AG20443 (cell line): ENCODE measurements at places on chromosomes 7 and 10.

- no peak for DNase-seq
These were observed 569.5 kb upstream of the LRRN3 start for GRCh38 chr7:110521357-110521911.

- DNase-seq, result no peak
These were observed 11.7 kb upstream of the KIAA1217 start for GRCh38 chr10:24197263-24197662.

GRCh38 chr10:96643920-96644319, 57.1 kb upstream of the TM9SF3 start:
- DNase-seq, result no peak

GRCh38 chr7:158415316-158415715, 172.3 kb downstream of the PTPRN2 start:
- DNase-seq, result no peak

GRCh38 chr7:73606801-73607691, 17.3 kb downstream of the MLXIPL start:
- DNase-seq, result peak; percentile 85

DNA sequence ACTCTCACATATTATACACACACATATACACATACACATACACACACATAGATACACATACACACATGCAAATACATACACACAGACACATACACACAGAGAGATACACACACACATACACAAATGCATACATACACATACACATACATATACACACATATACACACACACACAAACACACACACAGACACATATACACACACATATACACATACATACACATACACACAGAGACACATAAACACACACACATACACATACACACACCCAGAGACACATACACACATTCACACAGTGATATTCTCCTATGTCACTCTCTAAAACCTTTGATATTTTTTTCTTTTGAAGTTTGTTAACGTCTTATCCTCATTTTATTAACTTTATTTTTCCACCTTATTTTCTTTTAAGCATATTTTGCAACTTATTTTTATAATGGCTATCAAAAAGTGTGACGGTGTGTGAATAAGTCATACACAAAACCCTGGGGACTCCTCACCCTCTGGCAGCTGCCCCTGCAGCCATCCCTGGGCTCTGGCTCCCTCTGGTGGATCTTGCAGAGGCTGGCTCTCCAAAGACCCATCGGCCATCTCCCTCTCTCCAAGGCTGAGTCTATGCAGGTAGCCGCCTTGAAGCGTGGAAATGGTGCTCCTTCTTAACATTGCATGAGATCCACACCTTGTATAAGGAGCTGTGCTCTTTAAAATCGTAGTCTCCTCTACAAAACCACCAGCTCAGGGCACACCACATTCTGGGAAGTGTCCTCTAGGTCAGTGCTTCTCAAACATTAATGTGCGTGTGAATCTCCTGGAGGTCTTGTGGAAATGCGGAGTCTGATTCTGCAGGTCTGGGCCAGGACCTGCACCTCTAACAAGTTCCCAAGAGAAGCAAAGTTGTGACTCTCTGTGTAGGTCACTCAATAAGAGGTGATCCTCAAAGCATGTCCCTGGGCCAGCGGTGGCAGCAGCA, 4.1 kb upstream of the C10orf120 start:
- DNase-seq, result peak; percentile 91

- no peak for DNase-seq
These were observed 45.0 kb downstream of the ARMH3 start for GRCh38 chr10:102010961-102011360.

DNA sequence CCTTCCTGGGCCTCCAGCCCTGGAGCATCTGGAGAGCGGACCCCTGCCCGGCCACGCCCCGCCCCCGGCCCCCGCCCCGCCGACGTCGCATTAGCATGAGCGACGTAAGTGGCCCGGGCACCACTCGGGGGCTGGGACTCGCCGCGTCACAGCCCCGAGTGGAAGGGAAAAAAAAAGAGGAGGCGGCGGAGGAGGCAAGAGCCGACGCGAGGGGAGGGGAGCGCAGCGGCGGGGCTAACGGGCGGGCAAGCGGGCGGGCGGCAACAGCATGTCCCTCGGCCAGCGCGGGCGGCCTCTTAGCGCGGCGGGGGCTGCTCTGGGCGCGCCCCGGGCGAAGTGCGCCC, at the start of gene SLC18A3:
SLC18A3 (plus strand) TSS at position 197 of the 344 bp plus-strand sequence. CDS start 431 bp downstream, outside the sequence.
- DNase-seq, result no peak

DNA sequence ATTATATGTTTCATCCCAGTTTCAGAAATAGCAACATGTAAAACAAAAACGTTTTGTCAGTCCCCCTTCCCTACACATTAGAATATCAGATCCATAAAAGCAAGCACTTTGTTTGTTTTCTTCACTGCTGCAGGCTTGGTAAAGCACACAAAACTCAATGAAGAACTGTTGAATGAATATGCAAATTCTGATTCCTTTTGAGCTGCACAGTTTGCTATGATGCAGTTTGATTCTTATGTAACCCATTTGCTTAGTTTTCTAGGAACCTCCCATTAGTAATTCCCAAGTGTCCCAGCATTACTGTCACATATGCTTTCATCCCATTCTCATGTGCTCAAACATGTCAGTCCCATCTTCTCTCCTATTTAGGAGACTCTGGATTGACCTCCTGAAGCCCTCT, 26.1 kb upstream of the CHCHD3 start:
- no peak for DNase-seq

GRCh38 chr10:44243851-44244510, 140.9 kb downstream of the CXCL12 start:
- DNase-seq, result no peak

DNA sequence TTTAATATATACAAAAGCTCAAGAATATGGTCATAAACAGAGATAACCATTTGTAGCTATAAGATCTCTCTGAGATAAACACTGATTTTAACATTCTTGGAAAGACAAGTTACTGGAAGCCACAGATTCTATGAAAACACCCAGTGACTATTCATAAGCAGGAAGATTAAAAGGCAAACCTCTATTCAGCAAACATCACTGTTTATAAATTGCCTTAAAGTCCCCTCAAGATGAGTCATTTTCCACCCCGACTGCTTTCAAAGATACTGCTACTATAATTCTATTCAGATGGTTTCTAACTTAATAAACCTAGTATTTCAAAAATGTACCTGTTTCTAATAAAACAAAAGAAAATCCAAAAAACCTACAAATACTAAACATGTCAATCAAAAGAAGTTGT, 21.0 kb downstream of the TM9SF3 start:
- peak; percentile 61 for DNase-seq

DNA sequence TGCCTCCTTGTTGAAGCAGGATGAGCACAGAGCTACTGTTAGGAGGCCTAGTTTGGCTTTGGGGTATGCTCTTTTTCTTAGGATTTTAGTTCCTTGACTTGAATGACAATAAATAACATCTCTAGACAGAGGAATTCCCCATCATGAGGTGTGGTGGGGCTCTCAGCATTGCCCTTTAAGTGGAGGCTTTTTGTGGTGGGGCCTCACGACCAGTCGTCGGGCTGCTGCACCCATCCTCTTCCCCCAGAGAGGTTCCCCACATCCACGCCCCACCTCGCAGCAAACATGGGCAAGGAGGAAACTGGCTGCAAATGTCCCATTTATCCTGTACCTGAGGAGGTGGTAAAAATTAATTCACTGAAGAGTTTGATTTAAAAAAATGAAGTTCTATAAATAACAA, 36.1 kb upstream of the TARP start:
- DNase-seq, result no peak

DNA sequence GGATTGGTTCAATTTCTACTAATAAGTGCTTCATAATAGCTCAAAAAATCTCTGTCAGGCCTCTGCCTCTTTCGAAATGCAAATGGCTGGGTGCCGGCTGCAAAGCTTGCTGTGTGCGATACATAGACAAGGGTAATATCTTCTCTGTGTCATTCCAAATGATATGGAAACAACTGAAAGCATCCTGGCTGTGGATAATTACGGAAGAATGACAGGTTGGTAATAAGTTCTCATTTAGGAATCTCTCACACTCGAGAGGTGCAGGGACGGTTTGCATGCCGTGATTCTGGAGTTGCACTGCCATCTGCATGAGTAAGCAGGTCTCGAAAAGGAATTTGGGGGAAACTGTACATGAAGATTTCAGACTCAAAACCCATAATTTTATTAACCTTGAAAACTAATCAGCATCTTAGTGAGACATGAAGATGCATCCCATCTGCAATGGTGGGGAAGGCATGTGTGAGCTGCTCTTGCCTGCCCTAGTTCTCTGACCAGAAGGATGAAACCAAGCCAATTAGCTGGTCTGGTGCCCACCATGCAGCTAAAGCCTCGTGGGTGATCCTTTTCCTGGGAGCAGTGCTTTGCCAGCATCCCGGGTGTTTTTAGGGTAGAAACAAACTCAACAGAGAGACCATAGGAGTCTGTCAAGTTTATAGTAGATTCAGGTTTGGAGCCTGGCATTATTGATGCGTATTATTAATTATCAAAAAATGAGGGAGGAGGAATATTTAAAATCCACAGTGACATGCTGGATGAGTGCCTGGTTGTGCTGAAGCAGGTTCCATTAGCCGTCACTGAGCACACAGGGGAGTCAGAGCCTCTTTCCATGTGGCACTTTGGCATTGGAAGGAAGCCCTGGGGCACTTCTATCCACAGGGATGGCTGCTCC, 503.6 kb upstream of the MGMT start:
- no peak for DNase-seq
